ENCODE measurements at places on chromosomes 2 and 18.

GRCh38 chr2:157231476-157231875, 26.0 kb upstream of the GALNT5 start:
- DNase-seq, result no peak

DNA sequence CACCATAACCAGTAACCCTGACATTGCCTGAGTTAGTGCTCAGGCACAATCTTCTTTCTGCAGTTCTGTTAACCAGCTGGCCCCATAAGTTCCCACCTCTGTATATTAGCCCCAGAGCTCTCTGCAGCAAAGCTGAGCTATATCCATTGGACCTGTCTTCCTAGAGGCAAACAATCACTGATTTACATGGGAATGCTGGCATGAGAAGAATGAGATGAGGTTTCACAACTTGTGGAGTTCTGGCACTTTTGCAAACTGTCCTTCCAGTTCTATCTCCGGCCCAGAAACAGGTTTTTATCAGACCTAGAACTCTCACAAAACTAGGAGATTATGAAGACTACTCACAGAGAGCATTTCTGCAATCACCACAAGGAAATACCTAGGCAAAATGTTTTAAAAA, 7.9 kb upstream of the CCBE1 start:
- no peak for DNase-seq

- peak; percentile 41 for DNase-seq
Observed at GRCh38 chr2:64525317-64525613, 1.1 kb downstream of the AFTPH start.

- DNase-seq, result no peak
Observed at GRCh38 chr2:165281387-165281786, 42.2 kb downstream of the SCN2A start.

- DNase-seq, result no peak
Observed at GRCh38 chr18:1604751-1605150, 700.1 kb downstream of the ADCYAP1 start.

- DNase-seq, result no peak
Observed at GRCh38 chr2:233130481-233131020, 70.4 kb downstream of the INPP5D start.

DNA sequence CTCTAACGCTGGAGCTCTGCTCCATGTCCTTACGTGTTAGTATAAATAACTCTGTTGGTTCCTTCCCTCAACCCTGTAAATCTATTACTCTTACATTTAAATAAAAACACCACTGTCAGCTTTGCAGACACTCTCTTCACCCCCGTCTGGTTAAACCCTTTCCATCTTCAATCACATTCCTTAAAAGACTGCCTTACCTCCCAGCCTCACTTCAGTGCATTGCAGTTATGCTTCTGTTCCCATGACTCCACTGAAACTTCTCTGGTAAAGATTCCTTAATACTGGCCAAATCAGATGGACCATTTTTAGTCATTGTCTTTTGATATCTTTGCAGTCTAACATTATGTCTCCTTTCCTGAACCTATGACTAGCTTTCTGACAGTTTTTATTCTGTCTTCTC, 61.7 kb downstream of the EML4 start:
- no peak for DNase-seq

DNA sequence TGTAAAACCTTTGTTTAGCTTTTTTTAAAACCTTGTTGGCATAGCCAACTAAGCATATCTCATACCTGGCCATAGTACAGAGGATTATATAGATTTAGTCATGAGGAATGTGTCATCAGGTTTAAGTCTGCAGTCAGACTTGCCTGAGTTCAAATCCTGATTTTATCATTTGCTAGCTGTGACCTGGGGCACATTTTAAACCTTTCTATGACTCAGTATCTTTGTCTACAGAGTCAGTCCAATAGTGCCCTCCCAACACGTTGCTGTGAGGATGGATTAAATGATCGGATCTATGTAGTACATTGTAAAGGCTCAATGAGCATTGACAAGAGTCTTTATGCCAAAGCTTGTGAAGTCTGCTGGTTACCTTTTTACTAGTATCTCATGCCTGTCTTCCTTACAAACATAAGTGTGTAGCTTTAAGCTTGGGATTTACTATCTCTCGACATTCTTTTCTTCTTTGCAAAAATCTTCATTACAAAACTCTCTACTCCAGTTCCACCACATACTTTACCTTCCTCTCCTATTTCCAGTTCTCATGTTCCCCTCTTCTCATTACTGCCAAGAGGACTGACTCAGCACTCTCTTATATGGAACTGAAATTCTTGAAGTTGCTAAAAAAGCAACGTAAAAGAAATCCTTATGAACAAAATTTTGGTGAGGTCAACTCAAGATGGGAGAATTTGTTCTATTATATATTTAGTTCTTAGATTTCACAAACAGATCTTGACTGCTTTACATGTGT, 68.1 kb upstream of the RBMS1 start:
- no peak for DNase-seq

- no peak for DNase-seq
Observed at GRCh38 chr2:130354139-130354428, 1.8 kb upstream of the PTPN18 start.

- DNase-seq, result no peak
Observed at GRCh38 chr2:236526455-236527158, 43.0 kb upstream of the ACKR3 start.

GRCh38 chr2:231321021-231321420, 74.5 kb upstream of the B3GNT7 start:
- DNase-seq, result no peak
